ENCODE measurements at places on chromosomes 3 and 15.

DNA sequence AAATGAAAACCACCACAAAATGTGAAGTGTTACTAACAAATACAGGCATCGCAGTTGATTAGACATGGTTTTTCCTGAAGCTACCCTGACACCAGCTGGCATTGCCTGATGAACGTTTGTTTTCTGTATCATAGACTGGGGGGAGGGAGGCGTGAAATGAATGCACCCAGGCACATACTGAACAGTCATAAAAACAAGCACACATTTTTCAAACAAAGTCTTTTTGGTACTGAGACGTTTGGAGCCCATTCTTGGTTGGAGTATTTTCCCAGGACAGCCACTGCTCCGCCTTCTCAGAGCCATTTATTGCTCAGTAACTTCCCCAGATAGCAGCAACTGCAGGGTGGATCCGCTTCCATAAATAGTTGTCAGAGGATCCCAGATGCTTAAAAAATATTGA, 52.4 kb downstream of the KLF13 start:
- DNase-seq = no peak

GRCh38 chr3:126780666-126781065, 76.6 kb downstream of the CHCHD6 start:
- no peak for DNase-seq

GRCh38 chr3:13124631-13125030, 51.4 kb upstream of the IQSEC1 start:
- DNase-seq = no peak

DNA sequence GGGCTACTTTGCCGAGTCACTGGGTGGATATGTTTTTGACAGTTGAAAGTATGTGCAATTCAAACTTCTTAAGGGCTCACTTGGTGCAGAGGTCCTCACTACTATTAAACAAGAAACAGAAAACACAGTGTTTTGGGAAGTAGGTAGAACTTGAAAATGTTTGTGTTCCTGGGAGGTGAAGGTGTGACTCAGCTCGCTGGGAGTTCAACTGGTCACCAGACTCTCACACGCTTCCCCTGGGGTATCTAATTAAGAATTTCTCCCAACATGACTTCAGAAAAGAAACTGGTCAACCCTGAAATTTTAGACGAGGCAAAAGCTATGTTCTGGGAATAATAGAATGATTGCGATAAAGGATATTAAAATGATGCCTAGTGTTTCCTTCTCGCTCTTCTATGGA, 1039.8 kb upstream of the SEMA6D start:
- no peak for DNase-seq

DNA sequence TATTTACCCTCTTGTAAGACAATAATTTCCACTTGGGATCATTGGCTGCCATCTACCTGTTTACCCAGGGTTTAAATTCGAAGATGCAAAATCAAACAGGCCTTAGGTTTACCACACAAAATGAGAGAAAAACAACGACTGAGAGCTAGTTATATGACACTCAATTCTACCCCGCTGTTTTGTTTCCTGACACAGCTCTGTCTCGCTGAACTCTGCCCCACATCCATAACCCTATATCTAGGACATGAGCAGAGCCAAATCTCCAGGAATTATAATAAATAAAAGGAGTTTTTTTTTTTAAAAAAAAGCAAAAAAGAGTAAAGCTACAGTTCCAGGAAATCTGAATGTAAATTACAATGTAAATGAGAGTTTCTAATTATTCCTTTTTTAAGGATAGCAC, 165.4 kb upstream of the NR2F2 start:
- no peak for DNase-seq

DNA sequence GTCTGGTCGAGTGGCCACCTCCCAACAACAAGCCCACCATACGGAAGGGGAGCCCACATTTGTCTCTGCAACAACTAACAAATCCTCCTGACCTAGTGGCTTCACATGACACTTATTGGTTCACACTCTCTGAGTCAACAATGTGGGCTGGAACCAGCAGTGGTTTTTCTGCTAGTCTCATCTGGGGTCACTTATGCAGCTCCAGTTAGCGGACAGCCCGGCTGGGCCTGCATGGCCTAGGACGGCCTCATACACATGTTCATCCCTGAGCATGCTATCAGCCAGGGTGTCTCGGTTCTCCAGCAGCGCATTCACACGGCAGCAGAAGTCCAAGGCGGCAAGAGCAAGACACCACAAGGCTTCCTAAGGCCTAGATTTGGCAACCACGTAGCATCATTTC, 281.7 kb downstream of the XXYLT1 start:
- DNase-seq = no peak

- no peak for DNase-seq
These were observed 320.5 kb downstream of the ZIC1 start for GRCh38 chr3:147729641-147730040.

DNA sequence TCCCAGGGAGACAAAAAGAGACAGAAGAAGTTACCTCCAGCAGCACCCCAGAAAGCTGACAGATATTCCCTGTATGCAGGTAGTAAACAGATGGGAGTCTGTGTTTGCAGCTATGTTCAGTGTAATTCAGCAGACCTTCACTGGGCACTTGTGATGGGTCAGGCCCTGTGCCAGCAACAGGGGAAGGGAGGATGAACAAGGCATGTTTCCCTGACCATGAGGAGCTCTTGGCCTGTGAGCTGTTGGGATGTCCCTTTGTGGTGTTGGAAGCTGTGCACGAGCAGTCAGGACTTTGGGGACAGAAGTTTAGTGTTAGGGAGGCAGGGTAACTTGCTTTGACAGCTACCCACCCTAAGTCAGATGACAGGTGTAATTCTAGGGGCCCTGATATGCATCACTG, 106.0 kb upstream of the TRIM42 start:
- no peak for DNase-seq

GRCh38 chr15:66047321-66048024, 178.2 kb downstream of the RAB11A start:
- no peak for DNase-seq
